Stimulated activated CD4-positive, alpha-beta T cell treated with anti-CD3 and anti-CD28 coated beads, Interleukin-1b, Interleukin-23, amount 100 ng/mL, for 1 hour (primary cell): ENCODE measurements at places on chromosomes 11 and 22.
A peak's percentile ranks its signal among the peaks of the same experiment; 100 is the strongest.

DNA sequence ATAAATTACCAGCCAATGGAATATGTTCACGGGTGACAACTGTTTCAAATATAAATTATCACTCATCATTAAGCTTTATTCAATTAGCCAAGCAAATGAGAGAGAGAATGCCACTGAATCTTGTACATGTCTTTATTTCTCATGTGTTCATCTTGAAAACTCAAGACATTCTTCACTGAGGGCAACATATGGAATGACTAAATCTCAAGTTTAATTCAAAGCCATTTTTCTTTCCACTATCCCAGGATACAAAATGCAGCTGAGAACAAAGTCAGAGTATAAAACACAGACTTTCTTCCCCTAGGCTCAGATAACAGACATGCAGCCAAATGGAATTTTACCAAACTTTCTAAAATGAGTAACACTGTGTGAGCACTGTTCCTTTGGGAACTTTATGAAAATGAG, 12.1 kb upstream of the BBOX1 start:
- no peak for DNase-seq

- no peak for DNase-seq
These were observed 6.5 kb upstream of the RHOD start for GRCh38 chr11:67050139-67050538.

DNA sequence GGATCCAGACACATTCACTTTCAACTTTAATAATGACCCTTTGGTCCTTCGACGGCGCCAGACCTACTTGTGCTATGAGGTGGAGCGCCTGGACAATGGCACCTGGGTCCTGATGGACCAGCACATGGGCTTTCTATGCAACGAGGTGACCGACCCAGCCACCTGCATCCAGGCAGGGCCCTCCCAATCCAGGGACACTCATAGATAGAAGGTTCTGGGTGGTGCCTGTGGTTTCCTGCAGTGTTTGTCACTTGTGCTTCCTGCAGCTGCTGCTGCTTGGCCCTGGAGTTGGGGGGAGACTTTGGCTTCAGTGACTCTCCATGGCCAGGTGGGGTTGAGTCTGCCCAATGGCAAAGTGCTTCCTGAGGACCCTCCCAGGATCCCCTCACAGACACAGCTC, 7.3 kb downstream of the APOBEC3B start:
- DNase-seq, result no peak

DNA sequence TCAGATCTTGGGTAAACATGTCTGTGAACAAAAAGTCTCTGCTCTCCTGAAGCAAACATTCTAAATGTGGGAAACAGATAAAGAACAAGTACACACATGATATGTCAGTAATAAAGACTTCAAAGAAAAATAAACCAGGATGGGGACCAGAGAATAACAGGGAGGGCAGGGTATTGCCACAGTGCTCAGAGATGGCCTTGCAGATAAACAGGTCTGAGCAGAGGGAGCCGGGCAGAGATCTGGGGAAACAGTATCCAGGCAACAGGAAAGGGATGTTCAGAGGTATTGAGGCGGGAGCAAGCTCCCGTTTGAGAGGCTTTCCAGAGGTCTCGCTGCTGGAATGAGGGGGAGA, 2.9 kb downstream of the CCDC86 start:
- DNase-seq, result no peak

DNA sequence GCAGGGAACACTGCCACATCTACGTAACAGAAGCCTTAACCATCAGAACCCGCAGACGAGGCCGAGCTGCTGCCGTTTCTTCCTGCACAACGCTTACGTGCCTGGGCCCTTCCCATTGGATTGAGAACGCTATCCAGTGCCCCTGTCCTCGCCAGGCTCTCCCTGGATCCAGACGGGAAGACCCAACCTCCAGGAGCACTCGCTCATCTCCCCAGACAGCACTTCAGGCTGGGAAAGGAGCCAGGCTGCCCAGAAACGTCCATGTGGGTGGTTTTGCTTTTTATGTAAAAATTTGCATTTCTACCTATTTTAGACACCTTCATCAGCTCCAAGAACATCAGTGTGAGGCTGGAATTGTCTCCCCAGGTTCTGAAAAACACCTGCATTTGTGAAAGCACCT, 7.3 kb upstream of the CRYBB3 start:
- no peak for DNase-seq

GRCh38 chr11:59680287-59681154, 11.7 kb upstream of the PATL1 start:
- DNase-seq, result peak; percentile 27

GRCh38 chr11:61752117-61752924, at the start of gene MYRF:
Gene MYRF (plus strand): TSS chr11:61752636. CDS start chr11:61752745, 109 bp downstream.
- peak; percentile 46 for DNase-seq

GRCh38 chr11:95092549-95093324, 3.1 kb downstream of the ENDOD1 start:
- DNase-seq, result no peak

- no peak for DNase-seq
These were observed 29.3 kb upstream of the PAMR1 start for GRCh38 chr11:35554491-35555437.

DNA sequence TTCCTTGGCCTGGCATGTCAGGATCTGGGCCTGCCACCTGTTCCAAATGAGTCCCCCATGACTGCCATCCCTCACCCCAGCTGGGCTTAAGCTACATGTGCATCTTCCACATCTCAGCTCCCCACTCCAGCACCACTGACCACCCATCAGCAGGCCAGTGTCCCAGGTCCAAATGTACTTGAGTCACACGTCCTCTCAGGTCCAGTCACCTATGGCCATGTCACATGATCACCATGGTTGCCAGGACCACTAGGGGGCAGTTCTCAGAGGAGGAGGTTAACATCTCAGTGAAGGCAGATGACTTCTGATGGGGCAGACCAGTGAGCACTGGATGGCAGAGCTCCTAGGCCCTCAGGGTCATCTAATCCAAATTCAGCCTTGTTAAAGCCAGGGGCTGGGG, 41.9 kb upstream of the WNT11 start:
- no peak for DNase-seq

DNA sequence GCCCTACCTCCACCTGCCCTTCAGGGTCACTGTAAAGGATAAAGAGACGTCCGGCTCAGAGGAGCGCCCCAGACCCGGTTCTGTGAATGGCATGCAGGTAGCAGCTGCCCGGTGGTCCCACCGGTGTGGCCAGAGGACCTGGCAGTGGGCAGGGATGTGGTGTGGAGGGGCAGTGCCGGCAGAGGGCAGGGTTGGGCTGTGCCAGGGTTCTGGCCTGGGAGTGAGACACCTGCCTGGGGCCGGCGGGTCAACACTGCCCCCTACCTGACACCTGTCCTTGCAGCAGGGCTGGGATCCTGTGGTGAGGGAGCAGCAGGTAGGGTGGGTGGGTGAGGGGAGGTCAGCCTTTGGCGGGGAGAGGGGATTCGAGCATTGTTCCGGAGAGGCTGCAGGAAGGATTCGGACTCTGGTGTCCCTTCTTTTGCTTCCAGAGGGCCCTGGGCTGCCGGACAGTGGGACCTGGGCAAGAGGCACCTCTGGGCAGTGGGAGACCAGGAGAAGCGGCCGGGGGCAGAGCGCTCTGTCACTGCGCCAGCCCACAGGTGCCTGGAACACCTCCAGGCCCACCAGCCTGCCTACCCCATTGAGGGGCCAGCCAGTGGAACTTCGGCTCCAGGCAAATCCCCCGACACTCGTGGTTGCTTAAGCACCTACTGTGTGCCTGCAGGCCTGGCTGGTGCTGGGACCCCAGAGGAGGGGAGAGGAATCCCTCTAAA, 1.6 kb upstream of the PHLDA2 start:
- no peak for DNase-seq

- no peak for DNase-seq
These were observed 663 bp downstream of the MRGPRG start for GRCh38 chr11:3217818-3218482.

GRCh38 chr11:111001081-111001430, 244.5 kb upstream of the POU2AF2 start:
- DNase-seq, result no peak

DNA sequence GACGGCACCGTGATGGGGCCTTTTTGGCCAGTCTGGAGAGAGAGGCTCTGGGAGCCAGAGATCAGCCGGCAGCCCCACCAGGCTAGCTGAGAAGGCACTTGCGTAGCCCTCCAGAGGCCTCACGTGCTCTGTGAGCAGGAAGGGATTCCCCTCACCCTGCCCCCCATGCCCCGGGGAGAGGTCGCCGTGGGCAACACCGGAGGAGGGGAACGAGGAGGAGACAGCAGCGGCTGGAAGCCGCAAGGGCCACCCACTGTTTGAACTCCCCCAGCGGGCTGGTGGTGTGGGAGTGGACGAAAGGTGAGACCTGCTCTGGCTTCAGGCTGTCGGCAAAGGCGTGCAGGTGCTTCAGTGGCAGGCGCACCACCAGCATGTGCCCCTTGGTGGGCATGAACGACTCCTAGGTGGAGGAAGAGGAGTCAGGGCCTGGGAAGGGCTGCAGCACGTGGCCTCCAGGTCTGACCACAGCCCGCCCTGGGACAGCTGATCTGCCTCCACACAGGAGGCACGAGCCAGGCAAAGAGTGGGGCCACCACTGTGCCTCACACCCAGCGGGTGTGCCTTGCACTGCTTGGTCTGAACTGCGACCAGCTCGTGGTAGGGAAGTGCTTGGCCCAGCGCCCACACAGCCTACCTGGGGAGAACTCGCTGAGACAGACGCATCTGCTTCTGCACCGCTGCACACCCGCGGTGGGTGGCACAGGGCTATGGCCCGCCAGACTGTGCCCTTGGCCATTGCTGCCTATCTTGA, 99.9 kb downstream of the MED15 start:
- DNase-seq, result no peak

DNA sequence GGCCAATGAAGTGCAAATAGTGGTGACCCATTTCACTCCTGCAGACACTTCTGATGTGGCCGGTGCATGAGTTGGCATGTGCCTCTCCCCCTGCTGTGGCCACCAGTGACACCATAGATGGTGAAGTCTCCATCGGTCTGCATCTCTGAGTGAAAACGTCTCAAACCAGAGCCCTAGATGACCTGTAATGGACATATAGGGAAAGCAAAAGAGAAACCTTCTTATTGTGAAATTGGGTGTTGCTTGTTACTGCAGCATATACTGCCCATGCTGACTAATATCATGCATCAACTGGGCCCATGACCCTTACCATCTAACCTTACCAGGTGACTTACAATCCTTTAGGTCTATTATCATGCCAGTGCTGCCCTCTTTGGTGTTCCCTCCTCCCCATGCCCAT, 11.7 kb upstream of the VPS37C start:
- no peak for DNase-seq

GRCh38 chr11:100105982-100106358, 581.1 kb upstream of the ARHGAP42 start:
- DNase-seq, result no peak

GRCh38 chr22:28075358-28075981, 156.4 kb upstream of the PITPNB start:
- DNase-seq, result no peak

- DNase-seq, result no peak
These were observed 50.5 kb downstream of the BTG4 start for GRCh38 chr11:111461460-111462235.

DNA sequence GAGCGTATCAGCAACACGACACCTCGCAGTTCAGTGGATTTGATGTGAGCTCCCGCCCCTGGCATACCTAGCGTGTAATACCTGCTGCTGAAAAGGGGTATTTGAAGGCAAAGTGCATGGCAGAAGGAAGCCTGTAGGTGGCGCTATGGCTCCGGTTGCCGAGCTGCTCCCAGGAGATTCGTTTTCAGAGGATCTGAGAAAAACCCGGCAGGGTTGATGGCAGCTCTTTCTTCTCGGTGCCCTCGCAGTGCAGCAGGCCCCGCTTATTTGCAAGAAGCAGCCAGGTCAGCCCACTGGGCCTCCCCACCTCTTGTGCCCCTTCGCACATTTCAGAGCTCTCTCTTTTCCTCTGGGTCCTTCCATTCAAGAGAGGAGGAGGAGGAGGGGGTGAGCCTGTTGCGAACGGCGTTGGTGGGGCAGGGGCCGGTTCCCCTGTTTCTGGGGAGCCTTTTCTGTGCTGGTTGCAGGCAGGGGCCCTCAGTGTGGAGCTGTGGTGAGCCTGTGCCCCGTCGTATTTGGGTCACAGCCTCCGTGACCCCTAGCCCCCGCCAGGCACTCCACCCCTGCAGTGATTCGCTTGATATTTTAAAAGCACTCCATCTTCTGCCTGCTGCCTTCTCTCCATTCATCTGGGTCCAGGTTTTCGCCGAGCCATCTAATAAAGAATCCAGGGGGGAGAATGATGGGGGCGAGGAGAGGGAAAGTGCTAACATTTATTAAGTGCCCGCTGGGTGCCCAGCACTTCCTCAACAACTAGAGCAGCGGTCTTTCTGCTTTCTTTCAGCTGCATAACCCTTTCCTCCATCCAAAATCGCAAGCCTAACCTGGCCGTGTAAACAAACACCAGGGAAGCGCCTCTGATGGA, 85.3 kb upstream of the SYT13 start:
- peak; percentile 8 for DNase-seq

- DNase-seq, result no peak
These were observed 2.5 kb downstream of the TSSC4 start for GRCh38 chr11:2402890-2403645.

DNA sequence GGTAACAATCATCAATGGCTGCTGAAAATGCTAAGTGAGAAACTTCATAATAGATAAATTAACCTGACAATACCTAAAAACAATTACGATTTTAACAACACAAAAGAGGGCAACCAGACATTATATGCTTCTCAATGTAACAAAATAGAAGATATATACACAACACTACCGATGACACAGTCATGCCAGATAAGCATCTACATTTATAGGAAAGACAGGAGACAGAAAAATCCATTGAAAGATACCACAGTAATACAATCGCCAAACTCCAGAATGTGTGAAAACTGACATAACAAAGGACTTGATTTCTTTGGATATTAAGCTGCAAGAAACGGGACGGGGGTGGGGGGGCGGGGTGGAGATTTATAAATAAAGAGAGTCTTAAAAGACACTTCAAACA, 28.3 kb downstream of the USP28 start:
- no peak for DNase-seq

DNA sequence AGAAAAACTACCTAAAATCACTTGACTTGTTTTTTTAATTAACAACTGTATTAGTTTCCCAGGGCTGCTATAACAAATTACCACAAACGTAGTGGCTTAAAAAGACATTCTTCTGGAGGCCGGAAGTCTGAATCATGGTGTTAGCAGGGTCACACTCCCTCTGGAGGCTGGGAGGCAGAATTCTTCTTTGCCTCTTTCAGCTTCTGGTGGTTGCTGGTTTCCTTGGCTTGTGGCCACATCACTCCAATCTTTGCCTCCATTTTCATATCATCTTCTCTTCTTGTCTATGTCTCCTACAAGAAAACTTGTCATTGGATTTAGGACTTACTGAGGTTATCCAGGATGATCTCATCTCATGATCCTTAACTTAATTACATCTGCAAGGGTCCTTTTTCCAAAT, 7.4 kb upstream of the INCENP start:
- no peak for DNase-seq

GRCh38 chr22:32329202-32329645, 28.4 kb upstream of the RFPL3 start:
- DNase-seq, result no peak
